HFFc6 (cell line): ENCODE measurements at places on chromosomes 3 and 15. TPM values are rescaled to one million over a fixed set of nuclear protein-coding genes. Genes with fewer than 3 reads are reported as not detected.
A peak's percentile ranks its signal among the peaks of the same experiment; 100 is the strongest.

GRCh38 chr3:49025005-49025792, 3.3 kb downstream of the NDUFAF3 start:
- DNase-seq, result no peak

DNA sequence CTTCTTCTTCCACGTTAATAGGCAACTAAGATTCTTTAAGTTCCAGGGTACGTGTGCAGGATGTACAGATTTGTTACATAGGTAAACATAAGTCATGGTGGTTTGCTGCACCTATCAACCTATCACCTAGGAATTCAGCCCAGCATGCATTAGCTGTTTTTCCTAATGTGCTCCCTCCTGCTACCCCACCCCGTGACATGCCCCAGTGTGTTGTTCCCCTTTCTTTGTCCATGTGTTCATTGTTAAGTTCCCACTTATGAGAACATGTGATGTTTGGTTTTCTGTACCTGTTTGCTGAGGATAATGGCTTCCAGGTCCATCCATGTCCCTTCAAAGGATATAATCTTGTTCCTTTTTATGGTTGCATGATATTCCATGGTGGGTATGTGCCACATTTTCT, 21.1 kb downstream of the GTF2A2 start:
- no peak for DNase-seq

DNA sequence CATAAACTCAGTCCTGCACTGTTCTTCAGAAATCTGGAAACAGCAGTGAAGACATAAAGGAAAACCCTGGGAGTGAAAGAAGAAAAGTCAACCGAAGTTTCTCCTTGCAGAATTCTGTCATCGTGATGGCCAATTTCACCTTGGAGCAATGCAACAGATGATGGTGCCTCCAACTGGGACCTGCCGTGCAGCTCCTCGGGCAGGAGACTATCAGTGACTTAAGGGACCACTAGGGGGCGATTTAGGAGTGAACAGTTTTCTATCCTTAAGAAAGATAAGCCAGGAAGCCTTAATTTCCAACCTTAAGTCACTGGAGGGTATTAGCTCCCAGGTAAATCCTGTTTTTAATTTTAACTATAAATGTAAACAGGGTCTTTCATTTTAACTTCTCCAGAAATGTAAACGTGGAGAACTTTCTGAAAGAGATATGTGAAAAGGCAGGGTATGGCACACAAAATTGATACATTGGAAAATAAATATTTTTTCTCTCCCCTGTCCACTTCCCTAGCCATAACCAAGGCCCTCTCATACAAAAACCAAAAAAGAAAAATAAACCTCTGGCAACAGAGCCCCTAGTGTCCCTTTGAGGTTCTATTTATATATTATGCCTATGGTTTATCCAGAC, 116.3 kb downstream of the PDZRN3 start:
- peak; percentile 62 for DNase-seq

DNA sequence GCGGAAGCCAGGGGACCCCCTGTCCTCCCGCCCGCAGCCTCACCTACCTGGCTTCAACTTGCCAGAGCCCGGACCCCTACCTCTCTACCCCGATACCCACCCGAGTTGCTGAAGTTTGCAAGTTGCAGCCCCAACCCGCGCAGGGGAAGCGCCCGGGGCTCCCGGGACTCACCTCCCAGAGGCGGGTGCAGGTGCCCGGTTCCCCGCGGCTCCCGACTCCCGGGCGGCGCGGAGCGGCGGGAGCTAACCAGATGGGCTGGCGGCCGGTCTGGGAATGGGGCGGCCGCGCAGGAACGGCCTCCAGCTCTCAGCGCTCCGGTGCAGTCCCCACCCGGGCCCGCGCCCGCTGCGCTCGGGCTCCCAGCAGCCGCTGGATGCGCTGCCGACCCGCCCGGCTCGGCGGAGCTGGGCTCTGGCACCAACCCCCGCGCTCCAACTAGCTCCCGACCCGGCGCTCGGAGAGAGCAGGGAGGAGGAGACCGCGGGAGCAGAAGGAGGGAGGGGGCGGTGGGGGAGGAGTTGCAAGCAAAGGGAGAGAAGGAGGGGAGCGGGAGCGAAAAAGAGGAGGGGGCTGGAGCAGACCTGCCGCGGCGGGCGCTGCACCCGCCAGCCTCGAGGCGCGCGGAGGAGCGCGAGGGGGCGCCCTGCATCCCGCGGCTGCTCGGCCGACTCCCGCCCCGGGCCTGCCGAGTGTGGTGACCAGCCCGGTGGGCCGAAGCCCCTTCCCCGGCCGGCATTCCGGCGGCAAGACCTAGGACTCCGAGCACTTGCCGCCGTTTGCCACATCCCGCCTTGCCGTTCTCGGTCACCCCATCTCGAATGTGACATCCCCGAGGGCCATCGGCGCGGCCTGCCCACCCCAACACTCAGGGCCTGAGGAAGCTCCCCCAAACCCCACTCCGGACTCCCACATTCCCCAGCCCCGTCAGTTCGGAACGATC, at the start of gene SEMA5B:
TSS of gene SEMA5B (minus strand) at position 472 of the 941 bp plus-strand sequence. CDS start 66,500 bp downstream, outside the sequence.
- no peak for DNase-seq

- no peak for DNase-seq
Measured at GRCh38 chr15:90907838-90908507, 4.9 kb downstream of the MAN2A2 start.

DNA sequence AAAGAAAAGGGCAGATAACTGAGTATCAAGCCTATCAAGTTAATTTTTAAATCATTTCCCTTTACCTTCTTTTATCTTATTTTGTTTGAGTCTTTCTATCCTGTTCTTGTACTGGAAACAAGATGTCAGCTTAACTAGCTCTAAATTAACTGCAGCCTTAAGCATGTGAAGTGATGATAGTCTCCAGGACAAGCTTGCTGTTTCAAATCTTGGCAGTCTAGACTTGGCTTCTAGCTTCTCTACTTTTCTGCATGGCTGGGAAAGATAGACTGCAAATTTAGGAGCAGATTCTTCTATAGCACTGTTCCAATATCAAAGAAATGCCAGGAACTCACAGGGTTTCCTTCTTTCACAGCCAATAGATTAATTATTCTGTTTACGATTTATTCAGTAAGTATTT, 1034.4 kb downstream of the TUSC7 start:
- no peak for DNase-seq

- DNase-seq, result no peak
Measured at GRCh38 chr3:33016846-33017405, 65.5 kb downstream of the CCR4 start.

Gene PP2D1
- not detected in 3 replicates for total RNA-seq

Gene KCNMB3
- 0.42 to 0.53 TPM (median 0.46 TPM) in 3 replicates for total RNA-seq

Gene SV2B
- not detected in 3 replicates for total RNA-seq
